Activated naive CD4-positive, alpha-beta T cell treated with anti-CD3 and anti-CD28 coated beads, Interleukin-2, amount 50 U/mL, for 72 hours (primary cell): ENCODE measurements at places on chromosomes 6 and 20. TPM values are rescaled to one million over a fixed set of nuclear protein-coding genes. Genes with fewer than 3 reads are reported as not detected.

ADISSP gene
- 44.7 TPM for total RNA-seq

LPIN3 gene
- total RNA-seq: 5.1 TPM

SLC13A3 gene
- not detected for total RNA-seq

CTCFL gene
- total RNA-seq: not detected

CST4 gene
- total RNA-seq: not detected

ZNF165 gene
- 35.7 TPM for total RNA-seq

PPIL6 gene
- not detected for total RNA-seq

PTGIS gene
- total RNA-seq: 1.0 TPM

BPIFB4 gene
- total RNA-seq: not detected

TRIM39 gene
- 17.1 TPM for total RNA-seq
